CD4-positive, alpha-beta T cell treated with Interleukin-15 for 1 hour (primary cell): ENCODE measurements at places on chromosomes 16 and 17.

DNA sequence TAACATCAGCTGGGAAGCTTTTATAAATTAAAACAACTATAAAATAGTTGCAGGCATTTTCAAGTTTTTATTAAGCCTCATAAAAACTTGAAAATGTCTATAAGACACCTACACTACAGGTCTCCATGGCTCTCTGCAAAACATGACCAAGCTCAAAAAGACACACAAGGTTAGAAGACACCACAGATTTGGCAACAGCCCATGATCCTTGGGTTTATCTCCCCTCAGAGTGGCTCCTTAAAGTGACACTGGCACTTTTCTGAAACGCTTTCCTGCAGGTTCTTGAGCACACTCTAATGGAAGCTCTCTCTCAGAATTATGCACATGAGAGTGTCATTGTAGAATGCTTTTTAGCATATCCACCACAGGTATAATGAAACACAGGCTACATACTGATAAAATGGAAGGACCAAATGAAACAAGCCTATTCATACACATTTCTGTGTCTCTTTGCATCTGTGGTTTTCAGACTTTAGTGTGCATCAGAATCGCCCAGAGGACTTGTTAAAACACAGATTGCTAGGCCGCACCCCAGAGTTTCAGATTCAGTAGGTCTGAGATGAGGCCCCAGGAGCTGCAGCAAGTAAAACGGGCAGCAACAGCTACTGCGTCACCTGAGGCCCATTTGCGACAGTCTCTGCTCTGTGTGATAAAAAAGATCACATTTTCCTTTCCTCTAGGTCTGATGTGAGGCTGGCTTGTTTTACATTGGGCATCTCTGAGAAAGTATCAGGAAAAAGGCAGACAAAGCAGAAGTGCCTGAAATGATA is 75.0 kb upstream of the WSB1 start:
- no peak for DNase-seq

DNA sequence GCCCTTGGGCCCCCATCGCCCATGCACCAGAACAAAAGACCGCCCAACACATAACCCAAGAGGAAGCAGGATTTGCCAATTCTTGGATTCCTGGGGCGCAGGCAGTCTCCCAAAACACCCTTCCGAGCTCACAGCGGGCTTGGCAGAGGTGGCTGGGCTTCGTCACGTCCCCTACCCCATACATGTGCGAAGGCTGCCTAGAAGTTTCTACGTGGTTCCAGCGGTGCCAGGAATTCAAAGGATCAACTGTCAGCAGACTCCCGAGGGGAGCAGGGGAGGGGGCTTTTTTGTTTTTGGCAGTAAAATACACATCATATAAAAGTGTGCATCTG is 80.8 kb upstream of the PLCG2 start:
- DNase-seq = no peak

GRCh38 chr16:75462806-75463205 is 1.7 kb downstream of the TMEM170A start:
- no peak for DNase-seq

- no peak for DNase-seq
Observed at GRCh38 chr17:17420561-17421269, 56.1 kb upstream of the MED9 start.

- DNase-seq = peak; percentile 92
Observed at GRCh38 chr16:1331712-1332617, 1.5 kb upstream of the BAIAP3 start.

GRCh38 chr17:80892019-80892855 is 99.4 kb upstream of the CHMP6 start:
- DNase-seq = peak; percentile 77

DNA sequence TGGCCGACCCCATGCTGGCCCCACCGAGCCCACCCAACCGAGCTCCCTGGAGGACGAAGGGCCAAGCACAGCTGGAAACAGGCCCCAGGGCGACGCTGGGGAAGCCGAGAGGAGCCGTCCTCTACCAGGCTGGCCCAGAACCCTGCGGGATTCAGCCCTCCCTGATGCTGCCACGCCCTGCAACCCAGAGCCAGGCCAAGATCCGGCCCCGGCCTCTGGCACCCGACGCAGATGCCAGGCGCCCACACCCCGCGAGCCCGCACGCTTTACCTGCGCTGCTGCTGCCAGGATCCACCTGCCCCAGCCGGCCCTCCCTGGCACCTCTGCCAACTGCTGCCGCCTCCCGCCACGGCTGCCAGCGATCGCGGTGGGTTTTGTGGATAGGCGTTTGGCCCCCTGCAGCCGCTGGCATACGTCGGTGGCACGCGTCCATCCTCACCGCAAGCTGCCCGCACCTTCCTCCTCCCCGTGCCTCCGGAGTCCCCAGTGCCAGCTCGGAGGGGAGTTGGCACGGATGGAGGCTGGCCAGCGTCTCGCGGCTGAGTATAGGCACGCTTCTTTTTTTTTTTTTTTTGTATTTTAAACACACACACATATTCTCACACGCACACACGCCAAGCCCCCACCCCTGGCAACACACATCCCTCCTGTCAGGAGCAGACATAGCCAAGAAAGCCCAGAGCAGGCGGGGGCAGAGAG is 41.3 kb upstream of the ACSF3 start:
- no peak for DNase-seq

GRCh38 chr16:29862383-29862883 is 593 bp downstream of the CDIPT start:
- DNase-seq = no peak

DNA sequence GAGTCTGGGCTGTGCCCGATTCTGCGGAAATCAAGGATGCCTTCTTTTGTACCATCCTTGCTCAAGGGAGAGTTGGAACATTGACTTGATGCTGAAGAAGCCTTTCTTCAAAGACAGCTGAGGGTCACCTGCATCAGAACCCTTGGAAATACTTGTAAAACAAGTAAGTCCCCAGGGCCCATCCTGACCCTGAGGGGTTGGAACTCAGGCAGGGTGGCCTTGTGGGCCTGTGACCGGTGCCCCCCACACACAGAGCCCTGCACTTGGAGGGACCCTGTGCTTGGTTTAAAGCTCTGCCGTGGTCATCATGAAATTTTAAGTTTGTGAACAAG is 56.9 kb downstream of the WIPI1 start:
- DNase-seq = no peak

GRCh38 chr17:82021900-82022309 is 773 bp downstream of the CENPX start:
- DNase-seq = no peak

GRCh38 chr17:12398441-12399051 is 267.1 kb upstream of the MYOCD start:
- DNase-seq = no peak

DNA sequence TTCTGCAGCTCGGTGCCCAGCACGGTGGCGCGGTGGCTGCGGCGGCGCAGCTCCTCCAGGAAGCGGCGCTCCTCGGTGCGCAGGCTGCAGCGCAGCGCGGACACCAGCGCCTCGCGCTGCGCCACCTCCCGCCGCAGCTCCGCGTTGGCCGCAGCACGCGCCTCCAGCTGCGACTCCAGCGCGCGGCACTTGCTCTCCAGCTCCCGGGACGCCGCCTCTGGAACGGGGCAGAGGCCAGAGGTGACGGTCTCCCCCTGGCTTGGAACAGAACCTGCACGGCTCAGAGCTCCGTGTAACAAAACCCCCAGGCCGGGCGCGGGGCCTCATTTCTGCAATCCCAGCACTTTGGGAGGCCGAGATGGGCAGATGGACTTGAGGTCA is 13.2 kb upstream of the CLUH start:
- no peak for DNase-seq

DNA sequence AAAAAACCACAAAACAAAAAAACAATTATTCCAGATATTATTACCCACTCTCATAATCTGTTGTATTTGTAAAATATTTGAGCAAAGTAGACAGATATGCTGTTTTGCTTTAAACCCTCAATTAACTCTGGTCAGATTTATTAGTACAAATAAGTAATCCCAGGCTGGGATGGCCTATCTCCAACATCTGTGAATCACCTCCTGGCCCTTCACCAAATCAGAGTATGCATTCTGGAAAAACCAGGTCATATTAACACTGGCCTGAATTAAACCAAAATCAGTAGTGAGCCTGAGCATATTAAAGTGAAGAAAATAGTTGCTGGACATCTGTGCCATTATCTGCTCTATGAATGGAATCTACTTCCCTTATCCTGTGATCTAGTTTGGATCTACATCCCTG is 41.0 kb downstream of the STAT3 start:
- no peak for DNase-seq

- no peak for DNase-seq
Observed at GRCh38 chr17:2062571-2063183, 7.8 kb downstream of the HIC1 start.

- no peak for DNase-seq
Observed at GRCh38 chr17:78944026-78944425, 18.8 kb upstream of the TIMP2 start.

DNA sequence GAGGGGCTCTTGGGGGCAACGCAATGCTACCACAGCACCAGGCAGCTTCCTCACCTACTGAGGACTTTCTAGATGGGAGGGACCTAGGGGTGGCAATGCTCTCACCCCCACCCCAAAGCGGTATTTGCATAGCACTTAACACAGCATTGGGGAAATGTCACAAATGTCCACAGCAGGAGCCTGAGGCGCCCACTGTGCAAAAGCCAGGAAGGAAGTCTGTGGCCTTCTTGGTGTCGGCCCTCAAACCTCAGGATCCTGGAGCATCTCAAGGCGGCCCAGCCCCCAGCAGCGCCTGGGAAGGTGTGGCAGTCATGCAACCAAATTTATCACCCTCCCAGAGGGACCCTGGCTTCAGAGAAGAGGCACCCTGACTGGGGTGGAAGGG is 45.3 kb downstream of the WNT3 start:
- no peak for DNase-seq

GRCh38 chr16:66292241-66292935 is 74.1 kb upstream of the CDH5 start:
- no peak for DNase-seq

- DNase-seq = no peak
Observed at GRCh38 chr17:59702304-59702703, 4.9 kb downstream of the PTRH2 start.

DNA sequence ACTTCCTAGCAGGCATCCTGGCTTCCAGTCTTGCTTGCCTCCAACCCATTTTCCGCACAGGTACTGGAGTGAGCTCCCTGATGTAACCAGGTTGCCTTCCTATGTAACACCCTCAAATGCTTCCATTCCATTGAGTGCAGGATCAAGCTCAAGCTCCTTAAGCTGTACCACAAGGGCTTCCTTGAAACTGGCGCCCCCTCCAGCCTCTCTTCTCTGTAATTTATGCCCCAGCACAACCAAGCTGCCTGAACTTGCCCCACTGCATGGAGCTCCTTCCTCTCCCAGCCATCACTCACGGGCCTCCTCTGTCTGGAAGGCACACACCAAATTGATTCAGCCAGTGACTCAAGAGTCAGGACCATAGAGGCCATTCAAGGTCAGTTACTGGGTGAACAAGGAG is 234.8 kb upstream of the RPL38 start:
- DNase-seq = no peak
